ENCODE measurements at places on chromosomes 2 and 18.

GRCh38 chr2:239307221-239307569, 93.6 kb downstream of the HDAC4 start:
- DNase-seq = no peak

- DNase-seq = no peak
Observed at GRCh38 chr2:178845566-178846457, 38.6 kb upstream of the TTN start.

DNA sequence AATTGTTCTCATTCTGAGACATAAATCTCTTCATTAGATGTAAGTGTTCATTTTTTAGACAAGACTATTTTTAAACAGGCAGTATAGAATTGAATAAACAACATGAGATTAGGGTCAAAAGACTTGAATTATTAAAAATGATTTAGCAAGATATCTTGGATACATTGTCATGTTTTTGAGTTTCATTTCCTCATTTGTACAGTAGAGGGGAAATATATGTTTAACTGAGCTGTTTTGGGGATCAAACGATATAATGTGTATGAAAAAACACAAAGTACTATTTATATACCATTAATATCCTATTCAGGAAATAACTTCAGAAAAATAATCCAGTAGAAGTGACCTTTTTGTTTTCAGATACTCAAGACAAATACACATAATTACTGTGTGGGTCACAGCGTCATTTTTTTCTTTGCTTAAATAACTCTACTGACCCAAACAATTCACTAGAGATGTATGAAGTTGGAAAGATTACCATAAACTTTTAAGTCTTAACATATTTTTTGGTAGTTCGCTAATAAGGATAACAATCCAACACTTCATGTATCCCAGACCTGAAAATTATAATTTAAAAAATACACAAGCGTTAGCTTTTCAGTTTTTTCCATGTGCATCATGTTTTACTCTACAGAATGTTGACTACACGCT, 896 bp upstream of the ASXL3 start:
- DNase-seq = no peak

DNA sequence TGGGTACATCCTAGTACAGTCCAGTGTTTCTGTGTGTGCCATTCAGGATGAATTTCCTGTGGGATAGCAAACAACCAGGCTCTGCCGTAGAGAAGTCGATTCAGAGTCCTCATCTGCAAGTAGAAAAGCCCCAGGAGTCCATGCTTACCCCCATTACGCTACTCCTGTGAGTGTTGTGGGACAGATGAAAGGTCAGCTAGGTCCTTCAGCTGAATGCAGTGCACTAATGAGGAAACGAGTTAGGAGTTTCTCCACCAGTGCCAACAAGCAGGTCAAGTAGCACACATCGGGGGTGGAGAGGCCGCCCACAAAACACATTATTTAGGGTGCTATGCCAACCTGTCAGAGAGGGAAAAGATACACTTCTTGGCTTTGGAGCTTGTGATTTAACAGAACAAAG, 2.5 kb upstream of the GPR39 start:
- DNase-seq = no peak

- DNase-seq = no peak
Observed at GRCh38 chr2:150612957-150613710, 125.7 kb upstream of the RND3 start.

GRCh38 chr2:71889759-71890684, 257.6 kb downstream of the CYP26B1 start:
- no peak for DNase-seq

- DNase-seq = no peak
Observed at GRCh38 chr2:44555700-44556099, 194.0 kb downstream of the CAMKMT start.

GRCh38 chr2:165952085-165952484, 1.5 kb downstream of the TTC21B start:
- DNase-seq = no peak

DNA sequence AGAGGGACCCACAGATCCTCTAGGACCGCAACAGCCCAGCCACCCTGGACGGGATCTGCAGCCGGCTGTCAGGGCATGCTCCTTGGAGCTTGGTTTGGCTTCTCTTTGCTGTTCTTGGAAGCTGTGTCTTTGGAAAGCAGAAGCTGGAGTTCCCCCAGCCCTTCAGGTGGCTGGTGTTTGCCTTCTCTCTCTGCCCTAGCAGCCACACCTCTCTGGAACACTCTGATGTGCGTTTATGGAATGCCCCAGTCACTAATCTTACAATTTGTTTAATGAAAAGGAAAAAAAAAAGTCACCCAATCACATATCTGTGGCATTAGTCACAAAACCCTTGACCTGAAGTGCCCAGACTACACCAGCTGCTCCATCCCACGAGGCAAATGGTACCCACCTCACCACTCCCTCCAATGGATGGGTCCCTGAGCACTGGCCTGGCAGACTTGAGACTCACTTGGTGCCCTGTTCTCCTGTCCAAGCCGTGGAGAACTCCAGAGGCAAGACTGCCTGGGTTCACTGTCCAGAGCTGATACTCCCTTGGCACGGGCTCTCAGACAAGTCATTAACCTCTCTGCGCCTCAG, 70.2 kb upstream of the DAPL1 start:
- DNase-seq = no peak

DNA sequence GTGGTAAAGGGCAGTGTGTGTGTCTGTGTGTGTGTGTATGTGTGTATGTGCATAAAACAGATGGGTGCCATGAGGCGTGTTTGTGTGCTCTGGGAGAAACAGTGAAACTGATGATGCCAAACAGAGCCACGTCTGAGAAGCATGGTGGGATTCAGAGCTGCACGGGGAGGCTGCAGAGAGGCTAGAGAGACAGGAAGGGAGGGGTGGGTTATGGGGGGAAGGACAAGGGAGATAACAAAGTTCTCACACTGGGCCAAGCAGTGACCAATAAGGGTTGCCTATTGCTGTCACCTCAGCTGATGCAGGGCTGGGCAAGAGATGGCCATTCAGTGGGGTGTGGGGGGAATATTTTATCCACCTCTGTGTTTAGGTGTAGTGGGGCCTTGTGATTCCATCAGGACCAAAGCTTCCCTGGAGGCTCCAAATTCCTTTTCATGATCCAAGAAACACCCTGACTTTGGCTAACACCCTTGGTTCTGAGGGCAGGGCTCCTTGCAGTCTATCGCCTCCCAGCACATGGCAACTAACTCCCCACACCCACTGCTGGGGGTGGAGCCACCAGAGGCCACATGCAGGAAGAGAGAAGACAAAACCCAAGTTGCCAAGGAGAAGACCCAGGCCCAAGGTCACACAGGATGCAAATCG, 54.2 kb upstream of the POMC start:
- no peak for DNase-seq

DNA sequence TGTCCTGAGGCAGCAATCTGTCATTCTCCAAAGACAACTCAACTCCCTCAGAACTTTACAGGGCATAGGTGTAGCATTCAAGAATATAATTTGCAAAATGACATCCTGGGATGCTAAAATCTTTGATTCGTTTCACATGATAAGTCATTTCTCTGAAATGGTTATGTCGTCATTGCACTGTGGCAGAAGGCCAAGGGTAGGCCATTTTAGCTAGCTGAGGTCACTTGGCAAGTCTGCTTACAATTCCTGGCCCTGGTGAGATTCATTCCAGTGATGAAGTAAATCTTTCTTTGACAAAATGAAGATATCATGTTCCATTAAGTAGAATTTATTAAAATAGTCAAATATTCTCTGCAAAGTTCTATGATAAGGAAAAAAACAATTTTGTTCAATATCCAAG, 1410.3 kb upstream of the LRRTM1 start:
- no peak for DNase-seq

DNA sequence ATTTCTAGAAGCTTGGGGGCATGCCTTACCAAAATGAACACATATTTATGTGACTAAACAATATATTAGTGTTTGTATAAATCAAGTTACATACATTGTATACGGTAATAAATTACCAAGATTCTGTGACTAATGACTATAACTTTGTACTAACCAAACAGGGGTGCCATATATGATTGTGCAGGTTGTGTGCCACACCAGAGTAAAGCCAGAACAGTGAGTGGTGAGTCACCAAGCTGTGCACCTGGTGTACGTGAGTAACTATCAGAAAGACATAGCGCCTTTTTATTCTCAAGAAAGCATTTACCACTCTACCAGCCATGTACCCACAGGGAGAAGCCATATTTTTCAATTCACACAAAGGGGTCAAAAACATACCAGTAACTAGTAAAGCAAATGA, 453.2 kb upstream of the PIK3C3 start:
- no peak for DNase-seq

- DNase-seq = no peak
Observed at GRCh38 chr2:12737297-12737696, 20.6 kb downstream of the TRIB2 start.

- no peak for DNase-seq
Observed at GRCh38 chr2:98809116-98809515, 78.2 kb upstream of the MGAT4A start.

DNA sequence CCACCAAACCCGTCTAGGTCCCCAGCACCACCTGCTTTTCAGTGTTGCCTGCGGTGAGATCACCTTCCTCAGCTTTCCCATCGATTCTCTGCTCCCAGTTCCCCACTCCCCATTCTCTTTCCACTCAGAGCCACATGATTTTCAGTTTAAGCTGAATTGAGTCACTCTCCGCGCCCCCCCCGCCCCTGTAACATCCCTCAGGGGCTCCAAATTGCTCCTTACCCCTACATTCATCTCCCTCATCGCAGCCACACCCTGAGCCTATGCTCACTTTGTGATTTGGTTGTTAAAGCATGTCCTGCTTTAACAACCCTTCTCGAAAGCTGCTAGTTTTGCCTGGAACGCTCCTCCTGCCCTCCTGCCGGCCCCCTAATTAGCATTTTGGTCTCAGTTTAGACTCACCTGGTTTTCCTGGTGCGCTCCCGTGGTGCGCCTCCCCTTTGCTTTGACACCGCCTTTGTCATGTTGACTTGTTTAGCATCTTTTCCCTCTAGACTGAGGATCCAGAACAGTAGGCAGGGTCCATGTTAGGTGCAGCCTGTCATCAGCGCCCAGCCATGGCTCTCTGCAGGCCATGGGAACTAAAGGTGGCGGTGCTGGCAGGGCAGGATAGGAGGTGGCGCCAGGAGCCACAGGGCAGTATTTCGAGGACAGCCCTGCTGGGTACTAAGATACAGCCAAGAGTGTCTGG, 60.8 kb downstream of the ST3GAL5 start:
- DNase-seq = no peak

GRCh38 chr18:72727776-72728175, 140.0 kb downstream of the NETO1 start:
- no peak for DNase-seq

- DNase-seq = no peak
Observed at GRCh38 chr2:222738809-222739208, 67.4 kb downstream of the MOGAT1 start.

DNA sequence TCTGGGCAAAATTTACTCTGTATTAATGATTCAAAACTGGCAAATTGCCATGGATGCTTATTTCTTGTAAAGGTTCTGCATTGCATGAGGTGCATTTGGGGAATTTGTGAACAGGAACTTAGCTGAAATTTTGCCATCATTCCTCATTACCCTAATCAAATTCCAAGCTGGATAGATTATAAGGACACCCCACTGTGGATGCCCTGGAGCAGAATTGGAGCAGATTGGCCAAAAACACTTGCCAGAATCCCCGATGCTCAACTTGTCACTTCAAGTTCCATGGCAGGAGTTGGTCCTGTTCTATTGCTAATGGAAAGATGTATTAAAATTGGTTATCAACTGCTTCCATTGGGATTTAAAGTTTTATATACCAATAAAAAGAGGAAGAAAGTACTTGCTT, 237.9 kb downstream of the CCDC102B start:
- no peak for DNase-seq

- DNase-seq = no peak
Observed at GRCh38 chr2:138415985-138416384, 85.6 kb upstream of the SPOPL start.

DNA sequence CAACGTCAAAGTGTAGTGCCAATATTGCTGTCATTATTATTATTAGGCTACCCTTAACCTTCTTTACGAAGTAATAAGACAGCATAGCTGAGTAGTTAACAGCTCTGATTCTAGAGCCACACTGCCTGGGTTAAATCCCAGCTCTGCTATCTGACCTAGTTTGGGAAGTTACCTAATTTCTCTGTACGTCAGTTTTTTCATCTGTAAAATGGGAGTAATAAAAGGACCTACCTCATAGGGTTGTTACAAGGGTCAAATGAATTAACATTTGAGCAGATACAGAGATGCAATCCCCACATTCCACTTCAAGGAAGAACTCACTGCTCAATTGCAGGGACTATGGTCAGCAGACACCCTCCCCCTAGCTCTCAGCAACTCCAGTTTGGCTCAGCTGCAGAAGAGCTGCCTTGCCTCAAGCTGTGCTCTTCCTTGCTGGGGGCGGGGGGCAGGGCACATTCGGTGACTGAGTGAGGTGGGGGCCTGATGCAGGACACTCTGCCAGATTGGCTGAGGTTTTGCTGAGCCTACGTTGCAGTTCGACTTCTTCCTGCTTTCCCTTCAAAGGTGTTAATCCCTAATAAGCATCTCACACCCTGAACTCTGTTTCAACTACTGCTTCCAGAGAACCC, 11.0 kb upstream of the LGALSL start:
- no peak for DNase-seq

GRCh38 chr2:72035518-72036172, 112.0 kb downstream of the CYP26B1 start:
- no peak for DNase-seq

DNA sequence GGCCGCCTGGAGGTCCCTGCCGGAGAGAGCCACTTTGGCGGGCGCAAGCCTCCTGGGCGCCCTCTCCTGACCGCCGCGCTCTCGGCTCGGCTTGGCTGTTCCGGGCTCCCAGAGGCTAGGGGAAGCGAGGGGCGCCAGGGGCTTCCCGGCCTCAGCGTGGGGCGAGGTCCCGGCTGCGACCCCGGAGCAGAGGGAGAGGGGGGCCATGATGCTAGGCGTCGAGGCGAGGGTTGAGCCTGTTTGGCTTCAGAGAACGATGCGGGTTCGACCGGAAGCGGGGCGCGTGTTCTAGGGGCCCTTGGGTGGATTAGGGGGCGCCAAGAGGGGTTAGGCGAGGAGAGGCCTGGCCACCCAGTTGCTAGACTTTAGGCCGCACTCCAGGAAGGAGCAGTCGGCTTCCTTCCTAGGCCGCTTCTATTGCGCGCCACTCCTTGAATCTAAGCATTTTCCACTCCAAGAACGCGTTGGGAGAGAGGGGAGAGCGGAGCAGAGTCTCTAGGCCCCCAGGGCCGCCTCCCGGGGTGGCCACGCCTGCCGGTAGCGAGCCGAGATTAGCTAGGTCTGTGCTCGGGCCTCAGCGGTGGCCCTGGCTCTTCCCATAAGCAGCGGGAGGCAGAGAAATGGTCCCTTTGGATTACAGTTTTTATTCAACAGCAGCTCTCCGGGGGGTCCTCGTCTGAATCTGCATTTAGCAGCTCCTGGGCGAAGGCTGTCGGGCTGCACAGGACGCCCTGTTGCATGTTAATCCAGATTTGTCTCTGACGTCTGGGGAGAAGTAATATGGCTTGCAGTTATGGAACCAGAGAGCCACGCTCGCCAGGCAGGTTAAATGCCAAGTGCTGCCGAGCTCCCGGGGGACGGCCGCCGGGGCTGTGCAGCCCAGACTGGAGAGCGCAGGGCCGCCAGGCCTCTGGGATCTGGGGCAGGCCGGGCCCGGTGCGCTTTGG, 11.3 kb downstream of the MEIS1 start:
- DNase-seq = no peak

GRCh38 chr2:215554689-215555498, 119.0 kb upstream of the FN1 start:
- DNase-seq = no peak

All from stimulated activated CD8-positive, alpha-beta memory T cell treated with anti-CD3 and anti-CD28 coated beads, Interleukin-2, amount 100 ng/mL, for 48 hours (primary cell).